ENCODE measurements at places on chromosomes 7 and 10.

GRCh38 chr10:14570800-14571199, 203.9 kb downstream of the FAM107B start:
- no peak for DNase-seq

DNA sequence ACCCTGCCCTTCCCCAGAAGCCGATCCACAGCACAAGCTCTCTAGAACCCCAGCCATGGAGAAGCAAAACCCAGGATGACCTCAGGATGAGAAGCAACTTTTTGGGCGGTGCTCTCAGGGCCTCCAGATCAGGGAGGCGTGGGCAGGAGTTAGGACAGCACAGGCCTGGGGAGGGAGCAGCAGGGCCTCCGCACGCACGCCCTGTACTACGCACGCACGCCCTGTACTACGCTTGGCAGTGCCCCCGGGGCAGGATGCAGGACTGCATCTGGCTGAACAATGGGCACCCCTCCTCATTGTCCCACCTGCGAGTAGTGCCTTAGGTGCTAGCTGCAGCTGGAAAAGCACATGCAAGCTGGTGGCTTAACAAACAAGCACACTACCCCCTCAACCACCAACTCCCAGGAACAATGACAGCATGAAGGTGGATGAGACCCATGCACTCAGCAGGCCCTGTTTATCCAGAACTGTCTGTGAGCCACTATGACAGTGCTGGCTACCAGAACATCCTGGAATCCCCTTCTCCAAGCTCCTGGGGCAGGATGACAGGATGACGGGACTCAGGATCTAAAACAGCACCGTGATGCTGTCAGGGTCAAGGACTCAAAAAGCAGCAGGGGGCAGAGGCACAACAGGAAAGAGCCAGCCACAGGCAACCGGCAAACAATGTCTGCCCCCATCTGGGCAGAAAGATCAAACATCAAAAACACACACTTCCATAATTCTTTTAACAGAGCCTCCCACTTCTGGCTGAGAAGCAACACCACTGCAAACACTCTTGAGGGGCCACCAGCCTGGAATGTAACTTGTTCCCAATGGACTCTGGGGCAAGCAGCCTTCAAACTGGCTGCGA, 11.8 kb downstream of the PODXL start:
- DNase-seq, result no peak

DNA sequence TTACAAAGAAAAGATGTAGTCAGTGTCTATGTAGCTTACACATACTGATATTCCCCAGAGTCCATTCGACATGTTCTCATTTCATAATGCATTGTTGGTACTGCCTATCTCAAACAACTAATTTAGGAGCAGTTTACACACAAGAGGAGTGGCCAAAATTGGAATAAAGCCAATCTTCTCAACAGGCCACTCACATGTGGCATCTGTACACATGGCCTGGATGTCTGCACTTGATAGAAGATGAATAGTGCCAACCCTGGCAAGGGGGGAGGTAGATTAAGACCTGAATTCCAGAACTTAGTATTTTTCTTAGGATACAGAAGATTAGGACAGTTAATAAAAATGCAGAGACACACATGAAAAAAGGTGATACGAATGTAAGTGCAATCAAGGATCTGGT, 125.3 kb upstream of the STARD3NL start:
- DNase-seq, result no peak

DNA sequence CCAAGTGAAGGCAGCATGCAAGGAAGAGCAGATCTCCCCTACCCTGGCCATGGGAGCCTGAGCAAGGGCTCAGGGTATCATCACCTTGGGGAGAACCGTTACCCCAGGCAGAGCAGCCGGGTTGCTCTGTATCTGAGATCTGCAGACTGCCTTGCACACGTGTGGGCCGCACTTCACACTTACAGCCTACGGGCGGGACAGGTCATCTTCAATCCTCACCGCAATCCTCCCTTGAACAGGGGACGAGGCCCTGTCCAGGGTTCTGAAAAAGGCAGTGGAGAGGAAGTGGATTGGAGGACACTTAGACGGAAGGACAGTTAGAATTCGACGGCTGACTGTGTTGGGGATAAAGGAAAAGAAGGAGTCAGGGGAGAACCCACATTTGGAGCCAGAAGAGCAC, 51.4 kb downstream of the NPS start:
- DNase-seq, result no peak

DNA sequence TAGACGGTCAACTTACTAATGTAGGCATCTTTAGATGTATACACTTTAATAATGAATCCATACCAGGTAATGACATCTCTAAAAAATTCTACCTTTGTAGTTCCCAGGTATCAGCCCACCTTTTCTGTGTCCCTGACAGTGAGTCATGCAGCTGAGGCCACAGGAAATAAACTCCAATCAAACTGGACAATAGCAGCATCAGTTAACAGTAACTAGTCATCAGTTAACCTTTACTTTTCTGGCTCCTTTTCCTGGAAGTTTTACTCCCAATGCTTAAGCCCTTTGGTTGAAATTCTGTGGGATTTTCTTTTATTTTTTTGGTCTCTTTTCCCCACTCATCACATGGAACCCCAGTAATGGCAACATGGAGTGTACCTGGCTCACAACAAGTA, 617.6 kb downstream of the SORCS3 start:
- no peak for DNase-seq

DNA sequence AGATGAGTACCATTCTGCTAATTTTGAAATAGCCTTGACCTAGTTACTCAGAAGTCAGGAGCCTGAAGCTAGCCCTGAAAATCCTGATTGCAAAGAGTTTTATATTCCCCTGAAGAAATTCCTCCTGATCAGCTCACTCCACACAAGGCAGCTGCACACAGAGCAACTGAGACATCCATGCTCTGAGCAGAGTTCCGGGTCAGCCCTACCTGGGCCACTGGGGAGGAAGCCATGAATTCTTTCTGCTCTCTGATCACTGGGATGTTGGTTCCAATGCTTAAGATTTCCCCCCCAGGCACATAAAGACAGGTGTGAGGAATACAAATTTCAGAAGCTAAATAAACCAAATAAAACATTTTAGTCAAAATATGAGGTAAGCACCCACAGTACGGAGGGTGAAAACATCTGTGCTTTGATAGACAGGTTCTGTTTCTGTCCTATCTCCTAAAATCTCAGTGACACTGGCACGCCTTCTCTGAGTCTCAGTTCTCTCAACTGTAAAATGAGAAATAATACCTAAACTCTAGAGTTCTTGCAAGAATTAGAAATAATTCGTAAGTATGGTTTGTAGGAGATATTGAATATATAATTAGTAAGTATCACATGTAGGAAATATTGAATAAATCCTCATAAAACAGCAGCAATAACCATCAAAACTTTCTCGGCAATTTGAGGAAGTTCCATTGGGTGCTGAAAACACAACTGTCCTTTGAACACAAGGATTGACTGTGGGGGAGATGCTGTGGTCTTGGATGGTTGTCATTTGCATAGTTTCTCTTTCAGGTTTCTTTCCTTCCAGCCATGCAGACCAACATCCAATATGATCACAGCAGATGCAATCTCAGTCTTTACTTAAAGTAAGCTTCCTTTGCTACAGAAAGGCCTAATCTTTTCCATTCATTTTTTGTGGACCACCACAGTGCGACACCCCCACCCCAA, 133.0 kb upstream of the TNS3 start:
- DNase-seq, result no peak

- no peak for DNase-seq
Measured at GRCh38 chr7:67455508-67455907, 458.9 kb downstream of the TYW1 start.

- DNase-seq, result no peak
Measured at GRCh38 chr7:7498856-7499255, 36.8 kb downstream of the COL28A1 start.

- DNase-seq, result no peak
Measured at GRCh38 chr7:101792051-101792681, 25.3 kb upstream of the CUX1 start.

DNA sequence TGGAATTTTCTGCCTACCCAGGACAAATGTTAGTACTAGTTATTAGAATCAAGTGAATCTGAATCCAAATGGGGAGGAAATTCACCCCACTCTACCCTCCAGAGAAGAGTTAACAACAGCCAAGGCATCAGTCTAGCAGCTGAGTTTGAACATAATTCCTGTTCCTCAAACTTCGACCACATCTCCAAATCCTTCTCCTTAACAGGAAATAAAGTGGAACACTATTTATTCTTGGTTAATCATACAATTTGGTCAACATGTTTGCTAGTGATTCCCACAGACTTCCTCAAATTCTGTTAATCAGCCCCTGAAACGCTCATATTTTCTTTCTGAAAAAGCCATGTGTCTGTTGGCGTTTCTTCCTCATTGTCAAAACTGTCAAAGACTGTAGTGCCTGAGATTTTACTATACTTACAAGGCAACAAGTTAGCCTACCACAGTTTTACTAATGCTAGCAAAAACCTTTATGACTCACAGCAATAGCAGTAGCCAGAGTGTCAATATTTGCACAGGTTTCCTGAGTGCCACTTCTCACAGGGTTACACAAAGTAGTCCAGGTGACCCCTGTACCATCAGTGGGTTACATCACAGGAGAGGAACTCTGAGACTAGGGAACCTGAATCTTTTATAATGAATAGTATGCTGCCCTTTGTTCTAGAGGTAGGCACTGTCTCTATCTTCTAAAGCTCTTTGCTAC, 202.9 kb downstream of the GRM3 start:
- DNase-seq, result no peak

DNA sequence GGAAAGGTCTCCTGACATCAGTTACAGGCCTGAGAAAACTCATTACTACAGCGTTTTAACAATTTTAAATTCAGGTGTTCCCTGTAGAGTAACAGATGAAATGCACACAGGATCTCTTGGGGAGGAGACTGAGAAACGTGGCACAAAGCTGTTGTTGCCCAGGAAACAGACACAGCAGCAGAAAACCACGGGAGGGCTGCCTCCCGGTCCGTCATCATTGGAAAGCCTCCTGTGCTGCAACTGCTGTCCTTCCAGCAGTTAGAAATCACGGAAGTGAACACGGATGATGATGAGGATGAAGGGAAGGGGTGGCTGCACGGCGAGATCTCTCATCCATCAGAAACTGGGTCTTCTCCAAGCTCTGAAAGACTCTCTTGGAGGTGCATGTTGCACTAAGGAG, 94.6 kb upstream of the RNF32 start:
- DNase-seq, result no peak

DNA sequence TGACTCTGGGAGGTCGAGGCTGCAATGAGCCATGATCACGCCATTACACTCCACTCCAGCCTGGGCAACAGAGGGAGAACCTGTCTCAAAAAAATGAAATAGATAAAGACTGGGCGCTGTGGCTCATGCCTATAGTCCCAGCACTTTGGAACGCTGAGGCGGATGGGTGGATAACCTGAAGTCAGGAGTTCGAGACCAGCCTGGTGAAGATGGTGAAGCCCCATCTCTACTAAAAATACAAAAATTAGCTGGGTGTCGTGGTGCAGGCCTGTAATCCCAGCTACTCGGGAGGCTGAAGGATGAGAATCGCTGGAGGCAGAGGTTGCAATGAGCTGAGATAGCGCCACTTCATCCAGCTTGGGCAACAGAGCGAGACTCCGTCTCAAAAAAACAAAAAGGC, 1.1 kb upstream of the DDX21 start:
- no peak for DNase-seq

- no peak for DNase-seq
Measured at GRCh38 chr10:60224066-60224705, 165.5 kb downstream of the ANK3 start.

GRCh38 chr7:111841596-111842205, 279.4 kb upstream of the IMMP2L start:
- DNase-seq, result no peak

GRCh38 chr7:111730057-111730456, 167.8 kb upstream of the IMMP2L start:
- DNase-seq, result no peak

DNA sequence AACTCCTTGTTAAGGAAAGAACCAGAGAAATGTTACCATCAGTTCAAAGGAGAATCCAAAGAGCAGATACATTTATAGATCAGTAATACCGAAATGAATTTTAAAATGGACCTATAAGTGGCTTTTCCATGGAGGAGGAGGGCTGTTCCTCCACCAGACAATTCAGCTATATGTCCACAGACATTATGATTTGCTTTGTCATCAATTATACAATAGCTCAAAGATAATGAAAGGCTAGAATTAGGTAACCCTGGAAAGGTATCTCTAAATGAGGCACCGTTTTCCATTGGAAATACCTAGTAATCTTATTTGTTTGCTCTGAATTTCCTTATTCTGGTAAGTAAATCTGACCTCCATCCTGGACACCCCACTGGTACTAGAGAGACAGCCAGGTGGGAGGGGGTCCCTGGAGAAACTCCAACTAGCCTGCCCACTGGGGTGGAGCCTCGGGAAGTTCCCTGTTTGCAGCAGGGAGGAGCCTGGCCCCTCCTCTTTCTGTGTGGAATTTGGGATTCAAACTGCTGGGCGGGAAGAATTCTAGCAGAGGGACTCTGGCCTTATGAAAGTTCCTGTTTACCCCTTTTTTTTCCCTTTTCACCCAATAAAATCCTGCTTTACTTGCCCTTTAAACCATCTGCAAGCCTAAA, 218.0 kb downstream of the PHF14 start:
- no peak for DNase-seq

DNA sequence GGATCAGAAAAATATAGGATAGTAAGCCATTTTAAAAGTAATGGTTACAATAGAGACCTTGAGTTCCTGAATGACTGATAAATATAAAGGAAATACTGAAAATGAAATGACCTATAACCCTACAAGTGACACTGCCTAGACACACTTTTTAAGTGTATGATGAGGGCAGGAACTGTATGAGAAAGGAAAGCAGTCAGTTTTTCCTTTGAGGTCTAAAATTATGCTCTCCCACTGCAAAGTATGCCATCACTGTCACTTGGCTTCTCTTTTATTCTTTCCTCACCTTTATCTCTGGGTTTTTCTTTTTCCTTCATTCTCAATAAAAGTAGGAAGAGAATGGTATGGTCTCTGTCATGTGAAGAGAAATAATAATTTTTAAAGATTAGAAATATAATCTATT, 13.5 kb downstream of the REEP3 start:
- no peak for DNase-seq

- DNase-seq, result no peak
Measured at GRCh38 chr7:26948617-26949118, 84.3 kb upstream of the SKAP2 start.

GRCh38 chr10:100945754-100946153, 23.6 kb upstream of the SEMA4G start:
- DNase-seq, result no peak

GRCh38 chr7:30634193-30634626, 39.5 kb downstream of the GARS1 start:
- no peak for DNase-seq

DNA sequence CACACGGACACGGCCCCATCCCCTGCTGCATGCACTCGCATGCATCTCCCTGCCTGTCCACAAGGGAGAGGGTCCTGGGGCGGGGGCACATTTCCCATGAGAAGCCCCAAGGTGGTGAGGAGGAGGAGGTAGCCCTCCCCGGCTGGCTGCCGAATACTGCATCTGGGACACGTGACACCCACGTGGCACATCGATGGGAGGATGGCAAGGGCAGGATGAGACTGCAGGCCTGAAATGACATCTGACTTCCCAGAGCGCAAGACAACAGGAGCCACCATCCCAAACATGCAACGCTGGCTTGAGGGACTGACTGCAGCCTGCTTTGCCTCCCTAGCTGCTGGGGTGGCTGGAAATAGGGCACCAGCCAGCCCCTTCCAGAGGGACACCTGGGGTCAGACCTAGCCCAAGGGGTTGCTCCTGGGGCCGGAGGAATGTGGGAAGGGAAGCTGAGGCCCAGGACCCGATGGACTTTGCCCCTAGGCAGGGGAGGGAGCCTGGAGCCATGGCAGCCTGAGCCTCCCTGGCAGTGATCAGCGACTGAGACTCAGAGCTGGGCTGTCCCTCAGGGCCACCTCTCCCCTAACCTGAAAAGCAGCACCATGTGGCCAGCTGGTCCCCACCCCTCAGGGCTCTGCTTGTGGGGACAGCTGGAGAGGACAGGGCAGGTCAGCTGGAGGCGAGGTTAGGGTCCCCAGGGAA, 16.1 kb downstream of the BUD23 start:
- DNase-seq, result no peak

All from hippocampal formation (tissue), 2 donors.